ENCODE measurements at places on chromosomes 7 and 10.
A peak's percentile ranks its signal among the peaks of the same experiment; 100 is the strongest.

DNA sequence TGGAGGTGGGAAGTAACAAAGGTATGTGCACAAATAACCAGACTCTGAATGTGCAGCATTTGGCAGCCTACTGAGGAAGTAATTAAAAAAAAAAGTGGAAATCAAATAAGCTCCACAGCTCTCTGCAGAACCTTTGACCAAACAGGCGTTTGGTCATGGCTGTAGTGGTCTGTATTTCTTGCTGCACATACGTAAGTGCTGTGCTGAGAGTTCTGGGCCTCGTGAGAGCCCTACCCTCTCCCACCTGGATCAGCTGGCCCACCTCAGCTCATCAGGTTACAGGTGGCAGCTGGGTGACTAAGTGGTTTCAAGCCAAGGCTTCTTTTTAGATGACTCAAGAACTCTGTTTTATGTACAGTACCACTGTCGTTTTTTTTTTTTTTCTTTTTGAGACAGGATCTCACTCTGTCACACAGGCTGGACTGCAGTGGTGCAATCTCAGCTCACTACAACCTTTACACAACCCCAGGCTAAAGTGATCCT is 178.2 kb upstream of the KLF6 start:
- no peak for DNase-seq

DNA sequence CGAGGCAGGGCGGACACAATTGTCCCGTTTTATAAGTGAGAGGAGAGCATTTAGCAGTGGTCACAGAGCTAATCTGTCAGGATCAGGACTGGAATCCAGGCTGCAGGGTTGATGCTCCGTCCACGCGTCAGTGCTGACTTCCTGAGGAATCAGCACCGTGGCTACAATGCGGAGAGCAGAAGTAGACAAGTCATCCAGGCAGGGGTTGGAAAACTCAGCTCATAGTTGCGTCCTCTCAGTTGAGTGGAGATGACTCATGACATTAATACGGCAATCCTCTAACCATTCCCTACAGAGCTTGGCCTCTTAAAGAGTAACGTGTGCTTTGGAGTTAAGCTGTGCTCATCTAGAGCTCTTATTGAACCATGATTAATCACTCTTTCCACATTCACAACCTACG is 17.1 kb upstream of the HTR5A start:
- DNase-seq: no peak

- no peak for DNase-seq
These were observed 69.6 kb downstream of the PARP12 start for GRCh38 chr7:139993169-139993568.

- DNase-seq: no peak
These were observed 341.6 kb downstream of the PLXNA4 start for GRCh38 chr7:132234711-132235110.

- DNase-seq: no peak
These were observed 2.9 kb upstream of the PALD1 start for GRCh38 chr10:70475661-70476060.

DNA sequence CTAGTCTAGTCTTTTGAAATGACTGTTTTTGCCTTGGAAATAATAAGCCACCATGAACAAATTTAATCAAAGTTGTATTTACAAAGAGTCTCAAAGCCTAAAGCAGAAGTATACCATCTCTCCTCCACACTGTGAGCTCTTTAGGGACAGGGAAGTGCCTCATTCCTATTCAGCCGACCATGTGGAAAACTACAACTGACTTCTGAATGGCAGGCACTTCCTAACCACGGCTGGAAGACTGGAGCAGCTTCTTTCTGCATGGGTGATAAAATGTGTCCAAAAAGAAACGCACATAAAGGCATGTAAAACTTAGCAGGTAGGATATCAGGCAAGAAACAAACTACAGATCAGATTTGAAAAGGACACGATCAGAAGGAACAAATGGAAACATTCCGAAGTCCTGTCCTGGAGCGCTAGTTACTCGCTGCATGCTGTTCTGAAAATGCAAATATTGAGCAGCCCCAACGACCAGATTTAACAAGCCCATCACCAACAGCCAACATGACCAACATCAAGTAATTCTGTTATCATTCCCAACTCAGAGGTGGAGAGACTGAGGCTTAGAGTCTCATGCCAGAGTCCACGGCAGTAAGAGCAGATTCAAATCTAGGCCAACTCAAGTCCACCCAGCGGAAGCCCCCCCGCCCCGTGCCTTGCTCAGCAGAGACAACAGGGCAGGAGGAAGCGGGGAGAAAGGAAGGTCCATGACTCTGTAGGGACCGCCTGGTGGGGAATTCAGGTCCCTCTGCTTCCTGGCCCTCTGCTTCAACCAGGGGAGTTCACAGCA is 26.5 kb downstream of the CTBP2 start:
- DNase-seq: no peak

DNA sequence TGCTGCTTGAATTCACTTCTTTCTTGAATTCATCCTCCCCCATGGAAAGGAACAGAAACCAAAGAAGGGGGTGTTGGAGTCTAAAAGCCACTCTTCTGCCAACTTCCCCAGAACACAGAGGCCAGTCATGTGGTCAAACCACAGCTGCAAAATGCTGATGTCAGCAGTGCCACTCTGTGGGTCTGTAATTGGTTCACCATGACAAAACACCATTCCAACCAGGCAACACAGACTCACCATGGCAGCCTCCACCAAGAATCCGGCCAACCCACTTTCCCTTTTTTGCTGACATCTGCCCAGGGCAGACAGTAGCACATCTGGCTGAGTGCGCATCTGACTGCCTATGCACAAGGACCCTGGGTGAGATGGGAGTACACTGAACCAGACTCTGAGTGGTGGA is 16.8 kb downstream of the OSBPL3 start:
- no peak for DNase-seq

DNA sequence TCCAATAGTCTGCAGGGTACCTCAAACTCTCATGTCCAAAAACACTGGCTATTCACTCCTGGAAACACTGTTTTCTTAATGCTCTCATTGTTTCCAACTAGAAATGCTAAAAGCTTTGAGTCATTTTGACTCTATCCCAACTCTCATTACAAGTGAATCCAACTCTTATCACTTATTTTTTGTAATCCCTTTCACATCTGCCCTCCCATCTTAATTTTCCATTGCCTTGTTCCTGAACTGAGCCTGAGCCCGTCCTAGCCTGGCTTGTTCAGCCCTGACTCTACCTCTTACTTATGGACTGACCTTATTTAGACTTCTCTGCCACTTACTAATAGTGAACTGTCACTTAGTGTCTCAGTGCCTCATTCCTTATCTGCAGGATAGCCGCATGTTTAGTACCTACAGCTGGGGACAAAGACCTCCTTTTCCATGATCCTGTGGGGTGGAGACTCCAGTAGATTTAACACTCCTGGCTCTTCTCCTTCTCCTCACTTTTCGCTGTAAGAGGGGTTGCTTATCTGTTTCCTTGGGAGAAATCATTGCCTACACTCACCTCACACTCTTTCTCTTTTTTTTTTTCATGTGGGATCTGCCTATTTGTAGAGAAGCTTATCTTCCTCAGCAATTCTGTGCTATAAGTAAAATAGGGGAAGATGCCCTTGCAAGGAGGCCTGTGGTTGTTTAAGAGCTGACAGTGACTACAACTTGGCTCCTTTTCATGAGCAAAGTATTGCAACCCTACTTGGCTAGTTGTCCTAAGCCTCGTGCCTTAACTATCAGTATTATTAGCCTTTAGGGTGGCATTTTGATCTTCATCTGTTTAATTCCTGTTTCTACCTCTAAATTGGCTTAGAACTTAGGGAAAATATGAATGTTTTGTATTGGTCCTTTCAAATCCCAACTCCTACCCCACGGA is 56.4 kb downstream of the SLC16A12 start:
- DNase-seq: no peak

DNA sequence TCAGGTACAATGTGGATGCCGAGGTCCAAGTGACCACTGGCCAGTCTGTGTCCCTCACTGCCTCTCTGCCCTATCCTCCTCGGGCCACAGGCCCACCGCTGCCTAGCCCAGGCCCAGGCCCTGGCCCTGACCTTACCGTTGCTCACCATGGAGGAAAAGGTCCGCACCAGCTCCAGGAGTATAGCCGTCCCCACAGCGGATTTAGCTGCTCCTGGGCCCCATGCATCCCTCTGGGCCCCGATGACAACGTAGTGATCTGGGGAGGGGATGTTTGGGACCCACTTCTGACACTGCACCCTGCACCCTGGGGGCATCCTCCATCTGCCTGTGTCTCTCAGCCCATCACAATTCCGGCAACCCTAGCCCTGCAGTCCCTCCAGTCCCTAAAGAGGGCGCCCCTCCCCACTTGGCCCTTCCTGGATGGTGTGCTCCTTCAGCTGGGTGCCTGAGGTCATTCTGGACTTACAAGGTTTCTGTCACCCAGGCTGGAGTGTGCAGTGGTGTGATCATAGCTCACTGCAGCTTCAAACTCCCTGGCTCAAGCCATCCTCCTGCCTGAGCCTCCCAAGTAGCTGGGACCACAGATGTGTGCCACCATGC is 12.1 kb downstream of the TFR2 start:
- DNase-seq: no peak

DNA sequence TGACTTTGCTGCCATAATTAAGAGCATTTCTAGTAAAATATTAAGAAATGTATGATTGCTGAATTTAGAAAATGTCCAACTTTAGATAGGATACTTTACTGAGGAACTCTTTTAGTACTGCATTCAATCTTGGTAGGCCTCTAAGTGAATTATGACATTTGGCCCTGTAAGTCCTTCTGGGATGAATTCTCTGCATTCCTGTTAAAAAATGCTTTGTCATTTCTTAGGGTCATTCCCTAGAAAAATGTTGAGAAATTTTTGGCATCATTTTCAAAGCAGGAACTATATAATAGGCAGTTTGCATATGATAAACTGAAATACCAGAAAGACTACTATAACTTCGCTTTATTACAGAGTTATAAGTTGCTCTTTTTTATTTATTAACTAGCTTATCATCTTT is 69.3 kb upstream of the PRR15 start:
- no peak for DNase-seq

- no peak for DNase-seq
These were observed 18.7 kb upstream of the PTF1A start for GRCh38 chr10:23173214-23174073.

DNA sequence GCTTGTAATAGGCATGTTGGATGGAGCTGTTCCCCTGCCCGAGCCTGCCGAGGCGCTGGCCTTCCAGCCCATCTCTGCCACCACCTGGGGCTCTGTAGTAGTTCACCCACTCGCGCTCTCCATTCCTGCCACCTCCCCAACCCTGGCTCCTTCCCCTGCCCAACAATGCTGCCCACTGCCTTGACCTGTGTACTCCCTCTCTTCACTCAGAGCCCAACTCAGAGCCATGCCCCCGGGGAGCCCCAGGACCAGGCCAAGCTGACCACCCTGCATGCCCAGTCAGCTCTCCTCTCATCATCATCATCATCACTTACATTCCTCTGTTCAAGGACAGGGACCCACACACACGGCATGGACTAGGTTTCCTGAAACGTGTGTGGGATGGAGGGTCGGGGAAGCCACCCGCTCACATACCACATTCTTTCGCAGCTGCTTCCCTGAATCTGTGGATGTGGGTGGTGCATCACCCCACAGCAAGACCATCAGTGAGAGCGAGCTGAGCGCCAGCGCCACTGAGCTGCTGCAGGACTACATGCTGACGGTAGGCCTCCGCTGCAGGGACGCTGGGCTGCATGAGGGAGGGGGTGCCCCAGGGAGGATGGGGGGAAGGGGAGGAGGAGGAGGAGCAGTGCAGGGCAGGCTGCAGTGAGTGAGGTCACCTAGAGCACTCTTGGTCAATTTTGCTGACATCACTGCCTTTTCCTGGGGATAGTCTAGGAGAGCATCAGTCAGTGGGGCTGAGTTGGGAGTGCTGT is 15.6 kb downstream of the NACAD start:
- DNase-seq: peak; percentile 52

DNA sequence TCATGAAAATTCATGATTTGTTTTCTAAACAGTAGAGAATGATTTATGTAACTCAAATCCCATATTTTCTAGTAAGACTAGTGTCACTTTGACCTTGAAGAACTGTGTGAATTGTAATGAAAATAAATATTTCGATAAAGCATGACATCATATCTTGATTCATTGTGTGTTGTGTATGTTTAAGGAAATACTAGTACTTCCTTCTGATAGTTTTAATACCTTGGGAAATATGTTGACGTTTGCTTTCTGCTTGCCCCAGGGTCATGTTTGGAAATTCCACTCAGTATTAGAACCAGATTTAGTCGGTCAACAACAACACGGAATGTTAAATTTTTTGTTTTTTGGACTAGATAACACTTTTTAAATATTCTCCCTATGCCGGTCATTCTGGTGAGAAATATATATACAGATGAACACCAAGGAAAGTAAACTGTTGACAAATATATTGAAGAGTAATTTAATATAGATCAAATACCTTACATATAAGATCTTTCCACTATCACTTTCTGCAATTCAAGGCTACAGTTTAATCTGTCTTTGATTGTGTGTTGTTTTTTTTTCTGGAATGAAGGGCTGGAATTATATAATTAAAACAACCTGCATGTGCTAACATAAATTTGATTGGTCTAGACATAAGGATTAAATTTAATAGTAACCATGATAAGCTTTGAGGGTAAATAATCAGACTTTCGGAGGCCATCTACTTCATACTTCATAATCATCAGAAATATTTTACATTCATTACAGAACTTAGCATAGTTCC is 126.2 kb downstream of the MDFIC start:
- no peak for DNase-seq

DNA sequence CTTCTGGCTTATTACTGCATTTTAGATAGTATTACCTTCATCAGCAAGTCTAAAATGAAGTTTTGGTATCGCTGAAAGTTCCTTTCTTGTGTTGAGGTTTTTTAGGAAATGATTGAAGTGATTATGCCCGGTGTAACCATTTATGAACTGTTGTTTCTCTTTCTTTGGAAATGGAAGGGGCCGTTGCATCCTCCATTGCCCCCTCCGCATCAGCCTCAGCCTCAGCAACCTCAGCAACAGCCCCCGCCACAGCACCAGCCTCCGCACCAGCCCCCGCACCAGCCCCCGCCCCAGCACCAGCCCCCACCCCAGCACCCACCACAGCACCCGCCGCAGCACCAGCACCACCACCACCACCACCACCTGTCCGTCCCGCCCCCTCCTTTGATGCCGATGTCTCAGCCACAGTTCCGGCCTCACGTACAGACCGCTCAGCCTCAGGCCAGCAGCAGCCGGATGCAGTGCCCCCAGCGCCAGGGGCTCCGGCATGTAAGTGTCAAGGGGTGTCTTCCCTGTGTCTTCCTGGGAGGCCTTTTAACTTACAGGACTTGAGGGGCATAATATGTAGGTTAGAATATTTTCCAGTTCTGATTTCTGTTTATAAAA is 72.6 kb downstream of the SHH start:
- no peak for DNase-seq

GRCh38 chr7:82057476-82057875 is 287.6 kb upstream of the HGF start:
- DNase-seq: peak; percentile 30

- no peak for DNase-seq
These were observed 67.8 kb downstream of the MICALL2 start for GRCh38 chr7:1391449-1391848.

Measured in DMS79 (cell line).